ENCODE measurements at places on chromosomes 7 and 10. TPM values are rescaled to one million over a fixed set of nuclear protein-coding genes. Genes with fewer than 3 reads are reported as not detected.

The LIPN gene
- not detected for polyA plus RNA-seq

The LRRC61 gene
- 7.4 TPM for polyA plus RNA-seq

The CALY gene
- polyA plus RNA-seq, result 0.78 TPM

The PAPOLB gene
- polyA plus RNA-seq, result not detected

The C10orf62 gene
- polyA plus RNA-seq, result not detected

The ANXA8L1 gene
- not detected for polyA plus RNA-seq

The NEBL gene
- polyA plus RNA-seq, result 2.9 TPM

The CLDN15 gene
- polyA plus RNA-seq, result 7.6 TPM

The CTNNA3 gene
- not detected for polyA plus RNA-seq

The PYROXD2 gene
- polyA plus RNA-seq, result 2.4 TPM

Measured in stomach (tissue), 19 donors.